ENCODE measurements at places on chromosomes 1 and 21. TPM values are rescaled to one million over a fixed set of nuclear protein-coding genes. Genes with fewer than 3 reads are reported as not detected.

- DNase-seq: no peak
Measured at GRCh38 chr1:13813398-13814012, 113.5 kb downstream of the PRDM2 start.

DNA sequence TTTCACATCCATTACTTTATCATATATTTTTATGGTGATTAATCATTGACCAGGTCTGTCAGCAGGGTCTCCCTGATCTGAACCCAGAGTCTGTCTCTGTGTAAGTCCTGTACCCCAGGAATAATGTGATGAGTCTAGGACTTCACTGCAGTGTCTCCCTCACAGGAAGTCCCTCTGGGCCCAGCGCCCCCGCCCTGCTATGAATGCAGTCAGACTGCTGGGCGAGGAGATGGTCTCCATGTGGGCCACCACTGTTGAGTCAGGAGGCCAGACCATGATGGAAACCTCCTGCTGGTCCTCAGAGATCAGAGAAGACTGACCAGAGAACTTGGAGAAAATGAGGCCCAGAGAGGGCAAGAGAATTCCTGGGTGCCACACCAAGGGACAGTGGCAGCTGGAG lies 9.5 kb downstream of the TMEM222 start:
- no peak for DNase-seq

- DNase-seq: no peak
Measured at GRCh38 chr1:28466226-28466778, 39.5 kb upstream of the RCC1 start.

- no peak for DNase-seq
Measured at GRCh38 chr1:230067871-230068620, 1.0 kb downstream of the GALNT2 start.

DNA sequence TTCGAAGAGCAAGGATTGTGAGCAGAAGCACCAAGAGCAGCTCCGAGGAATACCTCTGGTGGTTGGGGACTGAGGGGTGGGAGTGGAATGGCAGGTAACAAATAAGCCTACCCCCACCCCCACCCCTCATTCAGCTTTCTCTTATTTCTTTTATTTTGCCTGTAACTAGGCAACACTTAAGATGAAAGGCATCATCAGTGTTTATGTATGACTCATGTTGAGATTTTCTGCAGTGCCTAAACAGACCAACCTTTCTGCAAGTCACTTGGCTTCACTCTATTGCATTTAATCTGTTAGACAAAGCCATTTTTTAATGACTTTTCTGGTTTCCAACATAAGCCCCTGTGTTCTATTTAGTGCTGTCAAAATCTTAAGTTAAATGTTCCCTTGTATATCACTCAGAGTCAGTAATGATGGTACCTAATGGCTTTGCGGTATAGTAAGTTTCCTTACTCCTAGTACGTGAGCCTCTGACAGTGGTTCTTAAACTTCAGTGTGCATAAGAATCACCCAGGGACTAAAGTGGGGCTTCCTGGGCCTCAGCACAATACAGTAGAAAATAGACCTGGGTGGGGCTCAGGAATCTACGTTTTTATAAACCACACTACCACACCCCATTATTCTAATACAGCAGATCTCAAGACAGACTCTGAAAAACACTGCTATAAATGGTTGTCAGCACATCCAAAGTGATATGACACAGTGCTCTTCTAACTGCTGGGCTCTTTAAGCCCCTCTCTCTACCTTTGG lies 19.9 kb downstream of the CASQ2 start:
- DNase-seq: no peak

DNA sequence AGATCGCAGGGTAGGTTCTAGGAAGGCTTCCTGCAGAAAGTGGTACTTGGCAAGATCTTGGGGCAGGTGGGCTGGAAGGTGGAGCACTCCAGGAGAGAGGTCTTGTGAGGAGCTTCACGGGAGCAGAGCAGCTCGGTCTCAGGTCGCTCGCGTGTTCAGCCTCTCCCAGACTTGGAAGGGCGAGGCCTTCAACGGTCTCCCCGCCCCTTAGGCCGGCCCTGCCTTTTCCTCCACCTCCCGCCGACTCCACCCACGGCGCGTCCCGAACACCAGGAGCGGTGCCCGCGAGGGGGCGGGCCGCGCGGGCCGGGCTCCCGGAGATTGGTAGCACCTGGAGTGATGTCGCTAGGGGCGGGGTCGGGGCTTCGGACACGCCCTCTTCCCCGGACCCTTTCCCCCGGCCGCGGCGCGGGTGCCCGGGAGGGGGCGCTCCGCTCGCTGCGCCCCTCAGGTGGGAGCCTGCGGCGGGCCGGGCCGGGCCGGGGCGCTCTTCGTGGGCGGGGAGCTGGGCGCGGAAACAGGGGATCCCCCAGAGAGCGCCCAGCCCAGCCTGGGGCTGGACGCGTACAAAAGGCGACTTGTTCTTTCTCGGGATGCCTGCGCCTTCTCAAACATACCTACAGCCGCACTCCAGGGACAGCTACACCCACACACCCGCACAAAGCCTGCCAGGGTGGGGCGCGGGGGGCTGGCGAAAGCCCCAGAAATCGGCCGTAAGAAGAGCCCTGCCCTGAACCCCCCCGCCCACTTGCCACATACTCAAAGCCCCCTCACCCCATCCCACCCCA lies 35.5 kb downstream of the AHDC1 start:
- DNase-seq: no peak

HTR6 gene
- total RNA-seq: not detected

GRCh38 chr1:182301467-182302198 lies 90.0 kb downstream of the GLUL start:
- no peak for DNase-seq

DNA sequence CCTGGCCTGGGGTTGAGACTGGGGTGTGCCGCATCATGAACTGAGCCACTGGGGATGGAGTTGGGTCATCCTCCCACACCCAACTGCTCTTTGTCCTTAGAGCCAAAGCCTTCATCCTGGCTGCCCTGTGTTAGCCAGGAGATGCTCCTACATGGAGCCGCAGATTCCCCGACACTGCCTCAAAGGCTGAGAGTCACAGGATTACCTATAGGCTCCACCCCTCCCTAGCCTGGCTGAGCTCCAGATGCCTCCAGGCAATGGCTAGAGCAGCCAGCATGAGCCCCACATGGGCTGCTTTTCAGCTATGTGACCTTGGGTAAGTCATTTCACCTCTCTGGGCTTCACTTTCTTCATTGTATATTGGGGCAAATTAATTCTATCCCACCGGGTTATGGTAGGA lies 119.9 kb upstream of the POU3F1 start:
- DNase-seq: no peak

DNA sequence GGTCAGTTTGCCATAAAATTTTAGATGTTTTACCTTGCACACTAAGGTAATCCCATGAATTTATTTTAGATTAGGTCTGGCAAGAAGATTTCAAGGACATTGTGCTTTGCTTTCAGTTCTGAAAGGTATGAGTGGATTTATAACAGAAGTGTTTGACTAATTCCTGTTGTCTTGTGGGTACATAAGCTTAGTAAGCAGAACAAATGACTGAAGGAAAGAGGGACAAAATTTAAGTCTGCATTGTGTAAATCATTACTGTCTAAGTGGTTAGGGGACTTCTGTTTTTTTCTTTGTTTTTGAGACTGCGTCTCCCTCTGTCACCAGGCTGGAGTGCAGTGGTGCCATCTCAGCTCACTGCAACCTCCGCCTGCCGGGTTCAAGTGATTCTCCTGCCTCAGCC lies 60.1 kb downstream of the PKN2 start:
- no peak for DNase-seq

- no peak for DNase-seq
Measured at GRCh38 chr1:23555270-23555985, 3.9 kb downstream of the ID3 start.

LYPD8 gene
- total RNA-seq: not detected

KCNK2 gene
- total RNA-seq: 0.05 TPM

GRCh38 chr1:186620566-186621350 lies 59.5 kb downstream of the PTGS2 start:
- DNase-seq: no peak

CATSPERE gene
- 2.3 TPM for total RNA-seq

TMEM125 gene
- not detected for total RNA-seq

DNA sequence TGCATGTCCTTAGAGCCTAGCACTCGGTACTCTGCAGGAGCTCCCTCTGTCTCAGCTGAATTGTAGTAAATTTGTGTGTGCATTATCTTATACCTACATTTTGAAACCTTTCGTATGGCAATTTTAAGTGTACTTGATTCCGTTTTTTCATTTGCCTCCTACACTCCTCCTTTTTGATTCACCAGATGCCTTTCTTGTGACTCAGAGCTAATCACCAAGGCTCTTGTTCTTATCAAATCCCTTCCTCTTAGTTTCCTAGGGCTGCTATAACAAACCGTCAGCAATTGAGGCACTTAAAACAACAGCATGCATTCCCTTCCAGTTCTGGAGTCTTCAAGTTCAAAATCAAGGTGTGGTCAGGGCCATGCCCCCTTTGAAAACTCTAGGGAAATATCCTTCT lies 261.0 kb downstream of the ASTN1 start:
- DNase-seq: no peak

DNA sequence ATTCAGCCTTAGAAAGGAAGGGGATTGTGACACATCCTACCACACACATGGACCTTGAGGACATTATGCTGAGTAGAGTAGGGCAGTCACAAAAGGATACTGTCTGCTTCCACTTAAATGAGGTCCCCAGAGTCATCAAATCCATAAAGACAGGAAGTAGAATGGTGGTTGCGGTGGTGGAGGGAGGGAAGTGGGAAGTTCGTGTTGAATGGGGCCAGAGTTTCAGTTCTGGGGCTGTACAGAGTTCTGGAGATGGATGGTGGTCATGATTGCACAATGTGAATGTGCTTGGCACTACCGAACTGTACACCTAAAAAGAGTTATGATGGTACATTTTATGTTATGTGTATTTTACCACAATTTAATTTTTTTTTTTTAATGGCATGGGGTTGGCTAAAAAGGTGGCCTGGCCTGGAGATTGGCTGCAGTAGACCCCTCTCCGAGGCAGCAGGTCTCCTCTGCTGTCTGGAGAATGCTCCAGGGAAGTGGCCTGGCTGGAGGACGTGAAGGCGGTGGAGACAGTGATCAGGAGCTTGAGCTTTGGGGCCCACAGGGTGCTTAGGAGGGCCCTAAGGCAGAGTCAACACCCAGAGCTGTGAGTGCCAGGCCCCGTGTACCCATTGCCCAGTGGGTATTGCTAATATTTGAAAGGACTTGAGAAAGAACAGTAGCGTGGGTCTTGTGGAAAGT lies 30.4 kb downstream of the IFNGR2 start:
- no peak for DNase-seq

DNA sequence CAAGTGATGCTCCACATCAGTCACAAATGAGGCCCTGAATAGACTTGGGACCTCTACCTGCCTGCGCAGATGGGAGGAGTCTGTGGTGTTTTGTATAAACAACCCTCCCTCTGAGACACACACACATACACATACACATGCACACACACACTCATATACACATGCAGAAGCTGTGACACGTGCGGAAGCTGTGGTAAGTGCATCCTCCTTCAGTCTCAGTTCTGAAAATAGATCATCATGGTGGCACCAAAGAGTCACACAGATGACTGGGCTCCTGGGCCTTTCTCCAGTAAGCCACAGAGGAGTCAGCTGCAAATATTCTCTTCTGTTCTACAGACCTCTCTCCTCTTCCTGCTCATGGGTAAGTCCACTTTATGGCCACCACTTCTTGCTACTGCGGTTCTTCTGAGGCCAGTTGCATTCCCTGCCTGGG lies at the start of gene LY9:
LY9 (plus strand) TSS at position 224 of the 433 bp plus-strand sequence; CDS start at position 238, 14 bp downstream.
- DNase-seq: no peak
